ENCODE measurements at places on chromosomes 13 and 19. TPM values are rescaled to one million over a fixed set of nuclear protein-coding genes. Genes with fewer than 3 reads are reported as not detected.

DNA sequence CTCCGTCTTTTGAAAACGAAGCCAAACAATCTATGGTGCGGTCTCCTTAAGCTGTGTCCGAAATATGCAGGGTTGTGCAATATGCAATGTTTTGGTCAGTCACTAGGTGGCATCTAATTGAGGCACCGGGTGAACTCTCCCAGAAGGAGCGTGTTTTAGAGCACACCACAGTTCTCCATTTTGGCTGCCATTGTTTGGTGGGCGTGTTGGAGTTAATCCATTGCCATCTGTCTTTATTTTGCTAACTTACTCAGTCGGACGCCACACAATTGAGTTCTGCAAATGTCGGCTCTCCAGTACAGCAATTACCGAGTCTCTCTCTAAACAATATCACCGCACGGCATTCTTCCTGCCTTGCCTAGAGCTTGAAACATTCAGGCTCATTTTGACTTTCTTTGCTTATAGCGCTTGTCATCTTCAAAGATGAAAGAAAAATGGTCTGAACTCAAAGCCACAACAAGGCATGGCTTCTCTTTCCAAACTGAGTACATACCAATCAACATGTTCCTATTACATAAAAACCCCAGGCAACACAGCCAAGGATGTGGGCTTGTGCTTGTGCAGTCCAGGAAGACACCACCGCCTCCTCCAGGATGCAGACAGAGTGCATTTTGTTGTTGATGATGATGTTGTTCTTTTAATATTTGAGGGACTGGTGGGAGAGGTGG is 182.0 kb upstream of the SERP2 start:
- DNase-seq: no peak

GRCh38 chr13:44989941-44990340 is 603 bp downstream of the GPALPP1 start:
- DNase-seq: no peak

- DNase-seq: no peak
Measured at GRCh38 chr13:41588899-41589298, 131.5 kb downstream of the RGCC start.

DNA sequence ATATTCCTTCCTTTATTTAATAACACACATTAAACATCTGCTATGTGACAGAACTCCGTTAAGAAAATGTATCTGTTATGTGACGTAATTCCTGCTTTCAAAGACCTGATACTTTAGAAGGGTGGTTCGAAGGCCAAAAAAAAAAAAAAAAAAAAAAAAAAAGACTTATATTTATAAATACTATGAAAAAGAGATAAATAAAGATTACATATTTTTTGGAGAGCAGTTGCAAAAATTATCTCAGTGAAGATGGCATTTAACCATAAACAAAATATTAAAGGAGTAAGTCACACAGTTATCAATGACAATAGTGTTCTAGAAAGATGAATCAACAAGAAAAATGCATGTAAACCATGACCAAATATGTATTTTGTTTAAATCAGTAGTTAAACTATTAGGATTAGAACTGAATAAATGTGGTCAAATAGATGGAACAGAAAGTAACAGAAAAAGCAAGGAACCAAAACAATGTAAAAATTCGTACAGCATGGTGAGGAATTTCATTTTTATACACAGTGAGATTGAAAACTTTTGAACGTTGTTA is 612.3 kb upstream of the SLITRK5 start:
- no peak for DNase-seq

The TPTE2 gene
- total RNA-seq: not detected

The TNFSF13B gene
- 3.6 TPM for total RNA-seq
